ENCODE measurements at places on chromosomes 16 and 17.

- DNase-seq: no peak
These were observed 179.0 kb downstream of the PMP22 start for GRCh38 chr17:15085890-15086677.

- no peak for DNase-seq
These were observed 120.7 kb downstream of the CCDC182 start for GRCh38 chr17:57624386-57624785.

- no peak for DNase-seq
These were observed 151.1 kb upstream of the MAF start for GRCh38 chr16:79751471-79752184.

DNA sequence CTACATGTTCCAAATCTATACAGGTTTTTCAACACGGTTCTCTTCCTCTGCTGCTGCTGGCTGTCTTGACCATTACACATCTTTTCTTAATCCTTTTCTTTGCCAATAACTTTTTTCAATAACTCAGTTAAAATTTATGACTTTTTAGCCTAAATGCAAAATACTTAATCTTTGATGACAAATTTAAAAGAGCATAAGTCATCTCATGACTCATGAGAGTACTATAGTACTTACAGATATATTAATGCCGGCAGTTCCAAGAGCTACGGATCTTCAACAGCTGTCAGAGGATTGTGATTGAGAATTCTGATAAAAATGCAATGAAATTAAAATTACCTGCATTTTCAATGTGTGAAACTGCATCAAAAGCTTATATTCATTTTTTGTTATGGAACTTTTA lies 105.5 kb downstream of the KPNA2 start:
- no peak for DNase-seq

DNA sequence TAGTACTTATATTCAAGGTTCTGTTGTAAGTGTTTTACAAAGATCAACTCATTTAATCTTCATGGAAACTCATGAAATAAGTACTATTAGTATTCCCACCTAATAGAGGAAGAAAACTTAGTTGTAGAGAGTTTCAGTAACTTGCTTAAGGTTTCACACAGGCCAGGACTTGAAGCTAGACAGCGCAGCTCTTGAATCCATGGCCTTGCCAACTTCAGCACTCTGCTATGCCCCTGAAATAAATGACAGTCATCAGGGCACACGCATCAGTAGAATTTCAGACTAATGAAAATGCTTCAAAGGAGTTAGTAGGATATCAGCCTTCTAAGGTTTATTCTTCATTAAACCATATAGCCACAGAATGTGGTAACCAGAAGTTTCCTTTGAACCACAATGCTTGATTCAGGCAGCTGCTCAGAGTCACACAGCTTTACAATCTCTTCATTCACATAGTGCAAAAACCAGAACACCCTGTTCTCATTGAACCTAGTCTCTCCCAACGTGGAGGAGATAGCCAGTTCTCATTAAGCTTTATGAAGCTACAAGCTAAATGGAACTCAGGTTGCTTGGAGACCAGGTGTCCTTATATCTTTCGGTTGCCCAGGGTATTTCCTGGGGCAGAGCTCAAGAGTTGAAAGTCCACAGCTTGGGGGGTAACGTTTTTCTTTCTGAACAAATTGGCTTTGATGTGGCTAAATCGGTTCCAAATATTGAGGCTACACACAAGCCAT lies 39.7 kb downstream of the KCNJ2 start:
- DNase-seq: no peak

- no peak for DNase-seq
These were observed 21.3 kb downstream of the SBK1 start for GRCh38 chr16:28313587-28313986.

GRCh38 chr17:43801844-43802243 lies 21.6 kb downstream of the CFAP97D1 start:
- no peak for DNase-seq

Measured in NCI-H1092 treated with DMSO at 0.1 percent for 48 hours (cell line).